ENCODE measurements at places on chromosomes 3 and 15. TPM values are rescaled to one million over a fixed set of nuclear protein-coding genes. Genes with fewer than 3 reads are reported as not detected.

Gene STRIT1
- not detected for total RNA-seq

Gene APOD
- total RNA-seq, result 0.97 TPM

Gene PTH1R
- total RNA-seq, result not detected

Gene COPB2
- total RNA-seq, result 181 TPM

Gene RTP4
- total RNA-seq, result 1.9 TPM

Gene PFN2
- 174 TPM for total RNA-seq

Gene DAZL
- not detected for total RNA-seq

Gene TNFAIP8L3
- total RNA-seq, result 6.8 TPM

Data from GM23248 (cell line).